Natural killer cell treated with Interleukin-12 subunit alpha and Interleukin-12 subunit beta and Interleukin-15 and Interleukin-18, amount 100 ng/mL, for 72 hours (primary cell): ENCODE measurements at places on chromosomes 3 and 15. TPM values are rescaled to one million over a fixed set of nuclear protein-coding genes. Genes with fewer than 3 reads are reported as not detected.
A peak's percentile ranks its signal among the peaks of the same experiment; 100 is the strongest.

DNA sequence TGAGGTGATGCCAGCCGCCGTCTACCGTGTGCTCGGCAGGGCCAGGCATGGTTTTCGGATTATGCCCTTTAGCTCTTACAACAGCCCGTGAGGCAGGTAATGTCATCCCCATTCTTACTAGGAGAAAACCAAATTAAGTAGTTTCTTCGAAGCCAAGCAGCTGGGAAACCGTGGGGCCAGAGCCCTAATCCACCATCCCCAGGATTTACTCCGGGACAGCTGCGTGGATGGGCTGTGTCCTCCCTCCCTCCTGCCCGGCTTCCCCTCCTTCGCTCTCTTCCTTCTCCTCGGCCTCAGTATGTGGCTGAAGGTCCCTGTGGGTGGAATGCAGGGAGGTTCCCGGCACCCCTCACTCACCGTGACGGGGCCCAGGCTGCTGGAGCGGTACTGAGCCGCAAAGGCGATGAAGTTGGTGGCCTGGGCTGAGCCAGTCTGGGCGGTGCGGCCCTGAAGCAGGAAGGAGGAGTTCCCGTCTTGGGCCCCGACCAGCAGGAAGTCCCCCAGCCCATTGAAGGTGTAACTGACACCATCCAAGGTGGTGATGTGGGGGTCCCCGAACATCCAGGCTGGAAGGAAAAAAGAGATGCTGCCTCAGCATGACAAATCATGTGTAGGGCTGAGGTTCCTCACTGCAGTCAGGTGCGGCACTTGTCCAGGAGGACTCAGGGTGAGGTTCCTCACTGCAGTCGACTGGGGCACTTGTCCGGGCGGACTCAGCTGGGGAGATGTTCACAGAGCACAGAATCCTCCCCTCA, 42.5 kb downstream of the MUC20 start:
- no peak for DNase-seq
- no peaks in the 10 kb centered on the region for H3K36me3 ChIP-seq
- no peak overlapping the region for H3K4me3 ChIP-seq
- H3K27me3 ChIP-seq = peaks cover 16% of the 10 kb centered on the region

Gene LYZL4
- total RNA-seq = not detected

DNA sequence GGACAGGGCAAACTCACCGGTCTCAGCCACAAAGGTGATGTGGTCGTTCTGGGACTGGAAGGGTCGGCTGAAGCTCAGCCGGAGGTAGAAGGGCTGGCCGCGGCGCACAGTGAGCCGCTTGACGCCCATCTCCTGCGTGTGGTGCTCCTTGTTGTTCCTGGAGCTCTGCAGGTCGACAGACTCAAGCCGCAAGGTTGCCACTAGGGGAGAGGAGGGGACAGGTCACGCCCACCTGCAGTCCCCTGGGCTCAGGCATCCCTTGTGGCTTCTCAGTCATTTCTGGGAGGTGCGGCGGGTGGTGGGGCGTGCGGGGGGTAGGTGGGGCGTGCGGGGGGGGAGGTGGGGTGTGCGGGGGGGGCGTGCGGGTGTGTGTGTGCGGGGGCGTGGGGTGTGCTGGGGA, 26.7 kb upstream of the TGM5 start:
- peaks cover 48% of the 10 kb centered on the region for H3K27me3 ChIP-seq
- H3K4me1 ChIP-seq = no peaks in the 10 kb centered on the region
- DNase-seq = no peak
- no peak overlapping the region for H3K27ac ChIP-seq
- no peak overlapping the region for H3K4me3 ChIP-seq

DNA sequence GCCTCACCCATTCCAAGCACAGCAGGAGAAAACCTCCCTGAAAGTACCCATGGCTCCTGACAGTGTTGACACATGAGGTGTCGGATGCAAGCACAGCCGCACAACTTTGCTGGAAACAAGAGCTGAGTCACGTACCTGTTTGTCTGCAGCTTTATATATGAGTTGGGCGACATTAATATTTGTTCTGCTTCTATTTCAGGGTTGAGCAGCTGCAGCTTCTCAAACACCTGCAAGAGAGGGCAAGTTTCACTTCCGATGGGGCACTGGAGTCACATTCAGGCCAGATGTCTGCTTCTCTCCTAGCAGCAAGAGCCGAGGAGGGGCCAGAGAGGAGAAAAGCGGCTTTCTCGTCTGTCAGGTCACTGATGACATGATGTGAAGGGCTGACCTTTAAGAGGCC, 88.0 kb downstream of the NUP210 start:
- H3K27me3 ChIP-seq = no peaks in the 10 kb centered on the region
- no peak overlapping the region for H3K4me3 ChIP-seq
- peak overlapping the region; percentile 69 for H3K27ac ChIP-seq
- no peak for DNase-seq
- peaks cover 14% of the 10 kb centered on the region for H3K4me1 ChIP-seq
- peaks cover 5% of the 10 kb centered on the region for H3K36me3 ChIP-seq

DNA sequence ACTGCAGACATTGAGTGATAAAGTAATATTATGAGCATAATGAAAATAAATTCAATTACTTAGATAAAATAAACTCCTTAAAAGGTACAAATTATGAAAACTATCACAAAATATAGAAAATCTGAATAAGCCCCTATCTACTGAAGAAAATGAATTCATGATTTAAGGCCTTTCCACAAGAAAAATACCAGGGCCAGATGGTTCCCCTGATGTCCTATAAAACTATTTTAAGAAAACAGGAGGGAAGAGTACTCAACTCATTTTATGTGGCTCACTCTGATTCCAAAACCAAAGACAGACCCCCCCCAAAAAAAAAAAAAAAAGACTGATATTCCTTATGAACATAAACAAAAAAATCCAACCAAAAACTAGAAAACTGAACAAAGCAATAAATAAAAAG, 59.9 kb downstream of the ADAM10 start:
- H3K27me3 ChIP-seq = no peaks in the 10 kb centered on the region
- H3K4me1 ChIP-seq = peaks cover 39% of the 10 kb centered on the region
- no peak for DNase-seq
- H3K27ac ChIP-seq = no peak overlapping the region
- H3K36me3 ChIP-seq = peaks cover 6% of the 10 kb centered on the region

DNA sequence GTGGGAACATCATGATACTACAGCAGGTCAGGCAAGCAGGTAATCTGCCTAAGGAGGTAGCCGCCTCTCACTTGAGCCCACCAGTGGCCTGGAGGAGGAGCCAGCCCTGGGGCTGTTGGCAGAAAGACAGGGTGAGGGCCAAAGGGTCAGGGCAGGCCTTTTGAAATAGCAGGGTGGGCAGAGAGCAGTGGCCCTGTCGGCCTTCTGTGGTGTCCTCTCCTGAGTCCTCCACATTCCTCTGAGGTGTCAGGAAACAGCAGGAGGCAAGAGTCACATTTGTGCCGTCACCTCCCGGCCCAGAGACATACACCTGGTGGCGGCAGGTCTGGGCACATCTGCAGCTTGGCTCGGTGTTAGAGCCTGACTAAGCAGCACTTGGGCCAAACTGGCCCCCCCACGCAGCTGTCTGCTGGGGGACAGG, 3.9 kb upstream of the BNC1 start:
- H3K27ac ChIP-seq = no peak overlapping the region
- no peak for DNase-seq
- peaks cover 20% of the 10 kb centered on the region for H3K27me3 ChIP-seq
- H3K4me3 ChIP-seq = no peak overlapping the region
- no peaks in the 10 kb centered on the region for H3K4me1 ChIP-seq
- H3K36me3 ChIP-seq = no peaks in the 10 kb centered on the region

DNA sequence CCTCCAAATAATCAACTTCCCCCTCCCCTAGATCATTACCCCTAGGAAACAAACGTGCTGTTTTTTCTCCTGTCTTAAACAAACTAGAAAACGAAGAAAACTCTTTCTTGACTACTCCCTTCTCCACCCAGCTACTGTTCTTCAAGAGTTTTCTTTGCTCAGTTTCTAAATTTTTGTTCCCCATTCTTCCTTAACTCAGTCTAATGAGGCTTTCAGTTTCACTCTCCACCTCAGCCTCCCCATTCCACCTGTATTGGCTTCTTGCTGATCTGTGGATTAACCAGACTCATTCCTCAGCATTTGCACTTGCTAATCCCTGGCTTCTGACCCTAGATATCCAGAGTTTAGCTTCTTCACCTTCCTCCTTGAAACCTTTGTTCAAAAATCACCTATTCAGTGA, 26.8 kb downstream of the SERPINI1 start:
- H3K27ac ChIP-seq = no peak overlapping the region
- no peak for DNase-seq
- H3K36me3 ChIP-seq = no peaks in the 10 kb centered on the region
- no peak overlapping the region for H3K4me3 ChIP-seq

Gene BCHE
- not detected for total RNA-seq
